ENCODE measurements at places on chromosomes 11 and 22. TPM values are rescaled to one million over a fixed set of nuclear protein-coding genes. Genes with fewer than 3 reads are reported as not detected.

OR51G2 gene
- not detected for total RNA-seq

GGTLC3 gene
- total RNA-seq, result not detected

CLCF1 gene
- 3.7 TPM for total RNA-seq

APOBEC3H gene
- total RNA-seq, result not detected

FOLR2 gene
- 27.8 TPM for total RNA-seq

CCDC73 gene
- total RNA-seq, result 0.21 TPM

- DNase-seq, result no peak
These were observed 57.4 kb downstream of the NECTIN1 start for GRCh38 chr11:119671561-119672015.

DNA sequence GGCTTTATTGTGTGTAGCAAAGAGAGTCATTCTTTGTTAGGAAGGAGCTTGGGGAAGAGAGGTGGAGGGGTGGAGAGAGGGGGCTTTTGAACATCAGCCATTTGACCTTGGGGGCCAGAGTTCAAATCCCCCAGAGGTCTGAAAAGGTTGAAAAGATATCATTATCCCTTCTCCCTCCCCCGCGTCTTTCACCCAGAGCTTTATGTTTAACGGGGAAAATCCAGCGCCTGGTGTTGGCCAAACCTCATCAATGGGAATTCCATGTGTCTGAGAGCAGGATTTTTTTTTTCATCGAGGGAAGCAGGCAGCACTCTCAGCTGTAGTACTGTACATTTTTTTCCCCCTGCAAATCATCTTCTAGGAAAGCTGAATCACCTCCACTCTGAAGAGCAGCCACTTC lies 122.4 kb upstream of the HSD17B12 start:
- DNase-seq, result no peak

GRCh38 chr11:35424157-35424940 lies 5.0 kb upstream of the SLC1A2 start:
- DNase-seq, result no peak
